ENCODE measurements at places on chromosomes 6 and 20. TPM values are rescaled to one million over a fixed set of nuclear protein-coding genes. Genes with fewer than 3 reads are reported as not detected.

DNA sequence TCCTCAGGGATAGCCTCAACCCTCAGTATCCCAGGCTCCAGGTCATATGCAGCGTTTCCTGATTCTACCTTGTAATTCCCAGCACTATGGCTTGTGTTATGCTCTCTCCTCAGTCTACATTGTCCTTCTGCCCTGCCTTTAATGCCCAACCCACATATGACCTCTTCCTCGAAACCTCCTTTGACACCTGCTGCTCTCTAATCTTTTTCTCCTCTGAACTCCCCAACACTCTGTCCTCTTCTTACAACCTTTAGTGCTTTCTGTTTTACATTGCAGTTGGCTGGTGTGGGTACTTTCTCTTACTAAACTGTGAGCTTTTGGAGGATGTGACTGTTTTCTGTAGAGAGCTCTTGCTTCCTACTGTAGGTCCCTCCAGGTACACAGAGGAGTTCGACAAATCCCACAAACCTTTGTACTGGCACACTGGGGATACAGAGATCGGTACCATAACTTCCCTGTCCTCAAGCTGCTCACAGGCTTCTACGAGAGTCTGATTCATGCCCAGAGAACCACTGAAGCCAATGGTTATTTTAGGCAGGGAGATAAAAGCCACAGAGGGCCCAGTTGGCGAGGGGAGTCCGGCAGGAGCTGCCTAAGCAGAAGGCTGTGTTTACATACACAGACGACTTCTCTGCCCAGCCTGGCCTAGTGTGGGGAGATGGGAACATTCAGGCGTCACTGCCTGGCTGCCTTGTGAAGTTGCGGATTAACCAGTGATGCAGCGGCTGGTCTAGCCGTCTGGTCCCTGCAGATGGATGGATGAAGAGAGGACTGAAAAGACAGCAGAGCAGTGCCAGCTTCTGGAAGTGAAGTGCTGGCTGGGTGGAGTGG, 8.4 kb upstream of the EPB41L1 start:
- peak; percentile 13 for DNase-seq

Gene ERVFRD-1
- not detected for total RNA-seq

Gene RGS17
- total RNA-seq = 119 TPM

GRCh38 chr6:152771061-152771687, 20.6 kb downstream of the VIP start:
- no peak for DNase-seq

DNA sequence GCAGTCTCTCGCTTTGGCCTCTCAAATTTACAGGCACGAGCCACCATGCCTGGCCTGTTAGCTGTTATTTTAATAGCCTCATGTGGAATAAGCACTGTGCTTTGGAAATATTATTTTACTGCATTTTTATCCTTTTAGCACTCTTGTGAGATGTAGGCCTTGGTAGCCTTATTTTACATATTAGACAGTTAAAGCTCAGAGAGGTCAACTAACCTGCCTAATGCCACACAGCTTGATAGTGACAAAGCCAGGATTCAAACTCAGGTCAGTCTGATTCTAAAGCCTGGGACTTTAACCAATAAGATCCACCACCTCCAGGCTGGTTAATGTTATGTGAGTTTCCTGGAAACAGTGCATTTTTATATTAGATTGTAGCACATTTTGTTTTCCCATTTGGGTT, 9.5 kb downstream of the TNFAIP3 start:
- DNase-seq = no peak

- no peak for DNase-seq
These were observed 300.5 kb upstream of the SUPT3H start for GRCh38 chr6:45678285-45678607.

DNA sequence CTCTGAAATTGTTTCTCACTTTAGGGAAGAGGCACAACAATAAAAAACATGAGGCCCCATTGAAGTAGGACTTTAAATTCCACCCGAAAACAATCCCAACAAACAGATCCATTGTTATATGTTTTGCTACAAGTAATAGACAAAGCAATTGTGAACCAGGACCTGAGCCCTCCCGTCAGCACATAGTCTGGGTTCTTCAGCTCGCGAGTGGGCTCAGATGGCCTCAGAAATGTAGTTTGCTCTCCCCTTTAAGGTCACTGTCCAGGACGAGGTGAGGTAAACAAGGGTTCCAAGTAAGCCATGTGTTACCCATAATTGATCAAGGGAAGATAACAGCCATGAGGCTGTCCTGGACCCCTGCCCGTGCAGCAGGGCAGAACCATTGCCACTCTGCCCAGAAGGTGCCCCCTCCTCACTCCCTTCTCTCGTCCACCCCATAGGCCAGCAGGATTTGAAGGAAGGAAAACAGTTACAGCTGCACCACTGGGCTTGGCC, 160.1 kb upstream of the QKI start:
- DNase-seq = peak; percentile 32

Gene ENTPD6
- 43.7 TPM for total RNA-seq

Gene CLDN20
- not detected for total RNA-seq

DNA sequence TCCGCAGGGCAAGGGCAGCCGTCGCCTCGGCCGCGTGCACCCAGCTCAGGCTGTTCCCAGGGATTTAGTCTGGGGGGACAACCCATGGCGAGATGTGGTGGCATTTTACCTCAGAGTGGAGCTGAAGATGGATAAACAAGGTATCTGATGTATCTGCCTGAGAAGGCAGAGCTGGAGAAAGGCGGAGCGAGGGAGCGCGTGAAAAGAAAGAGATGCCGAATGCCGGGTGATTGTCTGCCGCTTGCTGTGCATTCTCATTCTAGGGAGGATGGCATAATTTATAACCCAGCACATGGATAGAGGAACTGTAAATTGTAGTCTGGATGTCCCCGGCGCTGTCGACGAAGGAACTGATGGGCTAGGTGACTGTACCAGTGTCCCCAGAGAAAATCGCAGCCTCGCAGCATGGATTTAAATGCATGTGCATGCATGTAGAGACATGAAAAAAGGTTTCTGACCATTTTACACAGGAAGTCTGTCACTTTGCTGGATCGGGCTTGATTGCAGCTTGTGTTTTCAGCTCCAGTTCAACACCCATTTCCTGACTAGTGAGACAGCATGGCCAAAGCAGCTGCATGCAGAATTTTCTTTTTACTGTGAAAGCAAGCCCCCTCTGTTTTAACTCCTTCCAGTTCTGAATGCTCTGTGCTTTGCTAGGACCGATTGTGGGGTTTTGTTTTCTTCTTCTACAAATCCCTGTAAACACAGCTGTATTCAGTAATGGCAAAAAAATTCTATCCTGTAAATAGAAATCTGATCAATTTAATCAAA, 149.7 kb downstream of the PRL start:
- DNase-seq = peak; percentile 43

DNA sequence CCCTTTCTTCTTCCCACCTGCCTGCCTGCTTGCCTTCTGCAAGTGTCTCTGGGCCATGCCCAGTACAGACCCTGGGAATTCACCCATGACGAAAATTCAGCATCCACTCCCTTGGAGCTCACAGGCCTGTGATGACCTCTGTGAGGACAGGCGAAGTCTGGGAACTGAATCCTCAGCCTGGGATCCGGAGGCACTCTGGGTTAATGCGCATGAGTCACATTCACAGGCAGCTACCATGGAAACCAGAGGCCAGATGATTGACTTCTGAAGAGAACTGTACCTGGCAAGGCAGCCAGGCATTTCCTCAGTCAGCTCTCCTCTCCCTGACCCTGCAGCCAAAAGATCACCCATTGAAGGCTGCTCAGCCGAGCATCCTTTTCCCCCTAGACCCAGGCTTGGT, 41.0 kb downstream of the SLC9A8 start:
- no peak for DNase-seq

Gene ANKEF1
- total RNA-seq = 2.7 TPM

Gene CNR1
- 327 TPM for total RNA-seq

DNA sequence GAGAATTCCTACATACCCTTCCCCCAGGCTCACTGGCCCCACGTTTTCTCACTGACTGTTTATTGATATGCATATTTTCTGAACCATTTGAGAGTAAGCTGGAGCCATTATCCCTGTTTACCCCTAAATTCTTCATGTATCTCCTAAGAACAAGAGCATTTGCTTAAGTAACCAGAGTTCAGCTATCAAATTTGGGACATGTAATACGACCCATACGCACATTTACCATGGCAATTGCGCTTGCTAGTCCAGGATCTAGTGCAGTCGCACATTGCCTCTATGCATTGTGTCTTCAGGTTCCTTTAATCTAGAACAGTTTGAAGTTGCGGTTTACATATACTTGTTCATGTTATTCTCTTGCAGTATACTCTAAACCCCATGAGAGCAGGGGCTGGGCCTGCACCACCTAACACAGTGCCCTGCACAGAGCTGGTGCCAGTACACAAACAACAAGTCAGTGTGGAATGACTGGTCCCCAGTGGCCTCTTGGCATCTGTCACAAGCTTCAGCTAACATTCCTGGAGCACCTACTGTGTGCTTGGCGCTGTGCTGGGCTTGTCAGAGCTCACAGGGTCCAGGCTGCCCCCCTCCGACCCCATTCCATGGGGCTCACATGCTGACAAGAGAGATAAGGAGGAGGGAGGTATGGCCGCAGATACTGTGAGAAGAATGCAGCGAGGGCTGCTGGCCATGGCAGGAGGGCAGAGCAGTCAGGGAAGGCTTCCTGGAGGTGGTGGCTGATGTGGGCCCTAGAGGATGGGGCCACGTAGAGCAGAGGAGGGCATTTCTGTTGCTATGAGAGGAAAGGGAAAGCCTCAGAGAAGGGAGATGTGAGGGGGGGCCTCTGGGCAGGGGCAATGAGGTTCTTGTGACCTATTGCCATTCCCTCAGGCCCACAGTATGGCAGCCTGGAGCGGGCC, 28.1 kb downstream of the SPDEF start:
- DNase-seq = no peak

Gene MAS1L
- total RNA-seq = not detected

DNA sequence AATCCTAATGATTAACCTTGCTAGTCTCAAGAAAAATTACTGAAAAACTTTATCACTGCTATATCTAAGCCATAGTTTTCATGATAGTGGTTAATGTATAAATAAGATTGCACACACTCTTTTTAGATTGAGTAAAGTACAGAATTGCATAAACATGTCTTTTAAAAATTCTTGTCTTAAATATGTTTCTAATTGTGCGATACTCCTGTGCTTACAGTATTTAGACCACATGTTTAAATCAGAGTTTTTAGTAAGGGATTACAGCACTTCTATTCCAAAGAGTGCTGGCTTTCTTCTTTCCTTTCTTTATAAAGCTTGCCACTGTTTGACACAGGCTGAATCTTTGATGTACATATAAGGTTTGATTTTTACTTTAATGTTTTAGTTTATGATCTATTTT, 36.8 kb upstream of the RGS17 start:
- DNase-seq = no peak

DNA sequence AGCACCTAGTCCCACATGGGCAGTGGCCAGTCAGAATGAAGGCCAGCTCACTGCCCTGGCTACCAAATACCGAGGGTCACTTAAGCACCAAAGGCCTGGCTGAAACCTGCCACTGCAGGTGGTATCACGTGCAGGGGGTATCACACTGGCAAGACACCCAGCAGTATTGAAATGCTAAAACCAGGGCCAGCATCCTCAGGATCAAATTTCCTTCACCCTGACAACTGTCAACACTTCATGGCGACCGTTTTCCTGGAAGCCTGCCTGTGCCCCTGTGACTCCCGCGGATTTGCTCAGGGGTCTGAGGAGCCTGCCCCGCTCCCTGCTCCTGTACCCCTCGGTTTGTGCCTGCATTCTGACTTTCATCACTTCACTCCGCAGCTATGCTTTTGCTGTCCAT, 151.1 kb downstream of the TTLL2 start:
- DNase-seq = no peak

- DNase-seq = no peak
These were observed 48.1 kb upstream of the TNFRSF21 start for GRCh38 chr6:47357827-47358226.

GRCh38 chr20:64160118-64160517, 4.1 kb upstream of the MYT1 start:
- no peak for DNase-seq

DNA sequence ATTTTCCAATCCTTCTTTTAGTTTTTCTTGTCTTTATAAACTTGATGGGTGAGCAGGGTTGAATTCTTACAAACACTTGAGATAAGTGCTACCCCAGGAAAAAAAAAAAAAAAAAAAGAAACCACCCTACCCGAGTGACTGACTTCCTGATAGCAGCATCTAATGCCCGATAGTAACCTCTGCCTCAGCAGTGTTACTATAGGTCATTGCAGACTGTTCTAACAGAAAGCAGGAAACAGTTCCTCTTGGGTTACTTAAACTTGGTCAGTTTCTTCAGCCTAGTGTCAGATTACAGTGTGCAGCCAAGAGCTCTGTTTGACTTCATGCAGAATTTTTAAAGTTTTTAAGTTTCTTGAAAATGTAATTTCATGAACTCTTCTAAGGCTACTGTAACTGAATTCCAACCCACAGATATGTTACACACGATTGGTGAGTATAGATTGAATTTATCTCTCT, 2.1 kb downstream of the MYLIP start:
- no peak for DNase-seq
